ENCODE measurements at places on chromosomes 2 and 18.

DNA sequence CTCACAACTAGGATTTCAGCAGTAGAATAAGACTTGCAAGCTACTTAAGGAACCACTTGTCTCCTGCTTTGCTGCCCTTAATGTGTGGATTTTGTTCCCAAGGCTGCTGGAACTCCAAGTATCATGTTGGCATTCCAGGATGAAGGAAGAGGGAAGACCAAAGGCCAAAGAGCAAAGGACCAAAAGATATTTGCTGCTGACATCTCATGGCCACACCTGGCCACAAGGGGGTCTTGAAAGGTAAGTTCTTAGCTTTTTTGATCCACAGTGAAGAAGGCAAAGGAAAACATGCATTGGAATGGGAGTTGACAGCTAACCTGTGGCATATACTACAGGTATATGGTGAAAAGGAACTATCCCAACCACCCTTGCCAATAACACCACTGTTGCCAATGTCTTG is 3.9 kb upstream of the MATN3 start:
- DNase-seq, result no peak

DNA sequence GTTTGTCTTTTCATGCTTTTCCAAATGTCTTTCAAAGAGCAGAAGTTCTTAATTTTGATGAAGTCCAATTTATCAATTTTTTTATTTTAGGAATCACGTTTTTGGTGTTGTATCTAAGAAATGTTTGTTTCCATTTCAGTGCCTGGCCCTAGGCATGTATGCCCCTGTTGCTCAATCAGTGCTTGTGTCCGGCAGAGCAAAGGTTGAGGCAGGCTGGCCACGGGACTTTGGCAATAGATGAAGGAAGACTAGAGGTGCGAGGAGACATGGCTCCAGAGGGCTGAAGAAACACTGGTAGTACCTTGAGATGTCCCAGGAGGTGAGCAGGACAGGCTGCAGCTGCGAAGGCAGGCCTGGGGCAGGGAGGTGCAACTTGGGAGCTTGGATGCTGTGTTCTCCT is 10.1 kb upstream of the B3GNT7 start:
- no peak for DNase-seq

- no peak for DNase-seq
Measured at GRCh38 chr2:201984333-201984732, 49.3 kb upstream of the FZD7 start.

DNA sequence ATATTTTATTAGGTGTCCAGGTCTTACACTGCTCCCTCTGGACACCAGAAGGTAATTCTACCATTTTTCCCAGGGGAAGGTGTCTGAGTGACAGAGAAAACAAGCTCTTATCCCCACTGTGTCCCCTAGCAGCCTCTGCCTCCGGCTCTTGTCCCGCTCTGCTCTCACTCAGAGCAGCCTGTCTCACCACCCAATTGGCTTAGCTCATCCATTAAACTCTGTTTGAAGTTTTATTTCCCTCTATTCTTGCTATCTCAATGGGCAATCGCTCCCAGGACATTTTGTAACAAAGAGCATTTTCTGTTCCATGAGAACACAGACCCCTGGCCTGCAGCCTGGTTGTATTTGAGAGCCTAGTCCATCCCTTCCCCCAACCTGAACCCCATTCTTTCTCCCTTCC is 90.6 kb upstream of the LDAH start:
- DNase-seq, result no peak

GRCh38 chr2:11907190-11907589 is 160.8 kb downstream of the LPIN1 start:
- DNase-seq, result no peak

DNA sequence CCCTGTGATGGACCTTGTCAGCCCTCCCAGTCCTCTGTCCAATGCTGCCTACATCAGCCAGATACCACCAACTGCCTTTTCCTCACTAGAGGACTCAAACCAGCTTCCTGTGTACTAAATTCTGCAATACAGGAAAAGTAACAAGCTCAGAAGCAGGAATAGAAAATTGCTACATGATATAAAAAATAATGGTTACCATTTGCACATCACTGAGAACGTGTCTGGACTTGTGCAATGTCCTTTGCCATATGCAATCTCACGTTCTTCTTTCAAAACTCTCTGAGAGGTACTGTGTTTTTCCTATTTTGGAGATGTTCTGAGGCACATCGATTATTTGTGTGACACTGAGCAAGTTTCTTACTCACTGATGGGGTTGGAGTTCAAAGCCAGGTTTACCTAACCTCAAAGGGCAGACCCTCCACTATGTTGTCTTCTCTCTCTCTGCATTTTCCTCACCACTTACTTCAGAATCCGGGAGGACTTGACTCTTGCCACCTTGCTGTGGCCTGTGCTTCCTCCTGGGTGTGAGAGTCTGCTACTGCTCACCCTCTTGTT is 12.1 kb downstream of the UPP2 start:
- DNase-seq, result no peak

DNA sequence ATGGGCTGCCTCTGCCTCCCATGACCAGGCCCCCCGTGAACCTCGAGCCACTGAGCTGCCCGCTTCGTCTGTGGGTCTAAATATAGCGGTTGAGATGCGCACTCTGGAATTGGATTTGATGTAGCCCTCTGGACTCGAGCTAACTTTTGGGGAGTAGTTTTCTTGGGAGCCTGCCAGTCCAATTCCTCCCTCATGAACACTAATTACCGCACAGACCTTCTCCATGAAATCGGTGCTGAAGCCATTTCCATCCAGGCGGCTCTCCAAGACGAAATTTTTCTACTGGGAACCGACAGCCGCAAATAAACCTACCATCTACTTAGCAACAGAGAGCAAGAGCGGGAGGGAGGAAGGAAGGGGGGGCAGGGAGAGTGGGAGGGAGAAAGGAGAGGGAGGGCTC is 63.6 kb downstream of the CELF4 start:
- no peak for DNase-seq

DNA sequence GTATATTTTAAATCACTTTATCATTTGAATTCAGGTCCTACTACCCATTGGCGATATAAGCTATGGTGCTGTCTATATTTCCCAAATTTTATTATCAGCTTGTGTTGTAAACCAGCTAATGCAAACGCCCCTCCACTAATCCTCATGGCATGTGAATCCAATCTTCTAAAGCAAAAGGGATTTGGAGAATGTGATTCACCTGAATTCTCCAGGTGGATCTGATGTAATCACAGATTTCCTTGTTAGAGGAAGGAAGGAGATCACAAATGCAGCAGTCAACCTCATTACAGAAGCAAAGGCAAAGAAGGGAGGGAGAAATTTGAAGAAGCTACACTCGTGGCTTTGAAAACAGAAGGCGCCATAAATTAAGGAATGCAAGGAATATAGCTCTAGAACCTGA is 431.1 kb upstream of the CDH19 start:
- DNase-seq, result no peak

DNA sequence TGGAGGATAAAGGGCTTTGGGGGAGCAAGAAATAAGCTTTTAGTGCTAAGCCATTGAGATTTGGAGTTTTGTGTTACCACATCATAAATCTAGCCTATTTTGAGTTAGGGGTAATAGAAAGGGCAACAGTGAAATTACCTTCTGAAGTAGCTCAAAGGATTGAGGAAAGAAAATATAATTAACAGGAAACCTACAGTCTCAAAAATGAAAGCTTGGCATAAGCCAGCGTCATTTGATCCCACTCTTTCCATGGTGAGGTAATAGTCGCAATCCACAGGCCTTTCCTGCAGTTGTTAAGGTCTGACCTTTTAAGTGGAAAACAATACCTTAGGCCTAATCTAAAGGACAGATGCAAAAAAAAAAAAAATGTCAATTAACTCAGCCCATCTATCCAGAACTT is 182.7 kb downstream of the UXS1 start:
- DNase-seq, result no peak

GRCh38 chr2:156430980-156431358 is 5.2 kb upstream of the GPD2 start:
- DNase-seq, result peak; percentile 8

DNA sequence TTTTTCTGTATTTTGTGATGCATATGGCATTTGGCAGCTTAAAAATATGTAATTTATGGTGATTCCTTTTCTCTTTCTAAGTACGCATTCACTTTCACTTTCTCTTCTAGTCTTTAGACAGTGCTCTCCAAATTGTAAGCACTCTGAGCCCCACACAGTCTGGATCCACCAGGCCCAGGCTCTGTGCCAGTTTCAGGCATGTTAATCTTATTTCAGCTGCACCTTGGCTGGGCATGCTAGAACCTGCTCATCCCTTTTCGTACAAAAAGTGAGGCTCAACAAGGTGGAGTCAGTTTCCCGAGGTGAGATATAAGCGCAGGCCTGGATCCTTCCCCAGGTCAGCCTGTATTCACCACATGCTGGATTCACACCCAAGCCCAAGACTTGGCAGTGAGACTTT is 203.9 kb downstream of the MTX2 start:
- DNase-seq, result no peak

DNA sequence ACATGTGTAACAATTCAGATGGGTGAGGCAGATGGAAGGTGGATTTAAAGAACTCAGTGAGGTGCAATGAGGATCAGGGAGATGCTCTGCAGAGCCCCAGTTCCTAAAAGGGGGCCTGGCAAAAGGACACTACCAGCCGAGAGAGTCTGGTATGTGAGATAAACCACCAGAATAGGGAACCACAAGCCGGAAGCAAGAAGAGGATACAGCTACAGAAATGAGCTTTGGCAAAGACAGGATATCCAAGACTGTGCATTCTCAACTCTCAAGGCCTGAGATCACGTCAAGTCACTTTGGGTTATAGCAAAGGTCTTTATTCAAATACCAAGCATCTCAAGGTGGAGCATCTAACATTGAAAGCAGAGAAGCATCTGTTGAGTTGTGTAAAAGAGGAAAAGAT is 293.5 kb downstream of the ARHGAP15 start:
- no peak for DNase-seq

- DNase-seq, result peak; percentile 76
Measured at GRCh38 chr2:219029829-219030165, 11.5 kb downstream of the CFAP65 start.

DNA sequence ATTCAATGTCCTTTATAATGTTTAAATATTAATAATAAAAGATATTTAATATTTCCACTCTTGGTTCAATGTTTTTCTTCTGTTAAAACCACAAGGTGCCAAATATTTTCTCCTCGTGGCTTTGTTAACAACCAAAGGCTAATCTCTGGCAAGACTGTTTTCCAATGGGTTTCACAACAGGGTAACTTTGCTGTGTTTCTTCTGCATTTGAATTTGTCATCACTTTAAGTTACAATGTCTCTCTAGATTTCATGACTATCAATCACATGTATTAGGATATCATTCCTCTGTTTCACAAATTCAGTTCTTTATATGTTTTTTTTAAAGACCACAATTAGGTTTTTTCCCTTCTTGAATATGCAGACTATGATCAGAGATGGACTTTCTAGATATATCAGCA is 469.8 kb upstream of the ACVR2A start:
- DNase-seq, result no peak

DNA sequence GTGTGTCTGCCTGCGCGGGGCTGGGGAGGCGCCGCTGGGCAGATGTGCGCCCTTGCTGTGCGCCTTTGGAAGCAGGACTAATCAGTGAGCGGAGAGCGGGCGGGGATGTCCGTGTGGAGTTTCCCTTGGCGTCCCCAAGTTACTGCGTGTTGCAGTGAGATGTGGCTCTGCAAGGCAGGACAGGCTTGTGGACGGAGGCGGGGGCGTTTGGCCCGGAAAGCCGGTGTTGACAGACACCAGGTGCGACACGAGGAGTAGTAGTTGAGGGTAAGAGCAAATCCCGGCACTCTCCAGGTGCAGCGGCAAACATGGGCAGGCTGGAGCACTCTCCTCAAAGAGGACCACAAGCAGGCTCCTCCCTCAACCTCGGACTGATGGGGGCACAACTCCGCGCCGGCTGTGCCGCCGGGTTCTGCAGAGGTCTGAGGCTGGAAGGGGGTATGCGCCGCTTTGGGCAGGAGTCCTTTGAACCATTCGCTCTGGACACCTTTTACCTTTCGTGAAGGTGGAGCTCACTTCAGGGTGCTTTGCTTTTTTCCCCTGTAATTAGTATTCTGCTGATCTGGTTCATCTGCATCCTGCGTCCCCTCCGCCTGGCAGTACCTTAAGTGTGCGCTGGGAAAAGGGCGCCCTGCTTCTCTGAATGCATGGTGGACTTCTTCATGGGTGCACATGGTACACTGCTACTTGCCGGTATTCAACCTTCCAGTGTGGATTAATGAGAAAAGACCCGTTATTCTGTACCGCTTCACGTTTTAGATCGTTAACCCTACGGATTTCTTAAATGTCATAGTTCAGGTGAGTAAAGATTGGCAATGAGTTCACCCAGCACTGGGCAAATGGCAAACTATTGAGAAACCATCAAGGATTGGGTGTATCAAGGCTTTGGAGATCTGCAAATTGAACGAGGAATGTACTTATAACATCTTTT is 608 bp downstream of the CDH7 start:
- peak; percentile 46 for DNase-seq

DNA sequence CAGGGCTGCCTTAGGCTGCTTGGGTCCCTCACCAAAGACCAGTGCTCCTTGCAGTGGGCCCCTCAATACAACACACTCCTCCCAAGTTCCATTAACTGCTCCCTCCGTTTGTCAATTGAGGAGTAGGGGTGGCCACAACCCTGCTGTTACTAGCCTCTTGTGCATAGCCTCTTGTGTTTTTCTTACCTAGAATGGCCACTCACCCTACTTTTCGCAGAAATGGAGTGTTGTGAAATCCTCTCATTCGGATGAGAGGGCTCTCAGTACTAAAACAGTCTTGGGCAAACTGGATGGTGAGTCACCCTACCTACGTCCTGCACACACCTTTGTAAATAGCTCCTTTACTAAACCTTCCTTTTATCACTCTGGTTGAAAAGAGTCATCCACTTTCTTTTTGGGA is 253.9 kb downstream of the OSR1 start:
- DNase-seq, result no peak

DNA sequence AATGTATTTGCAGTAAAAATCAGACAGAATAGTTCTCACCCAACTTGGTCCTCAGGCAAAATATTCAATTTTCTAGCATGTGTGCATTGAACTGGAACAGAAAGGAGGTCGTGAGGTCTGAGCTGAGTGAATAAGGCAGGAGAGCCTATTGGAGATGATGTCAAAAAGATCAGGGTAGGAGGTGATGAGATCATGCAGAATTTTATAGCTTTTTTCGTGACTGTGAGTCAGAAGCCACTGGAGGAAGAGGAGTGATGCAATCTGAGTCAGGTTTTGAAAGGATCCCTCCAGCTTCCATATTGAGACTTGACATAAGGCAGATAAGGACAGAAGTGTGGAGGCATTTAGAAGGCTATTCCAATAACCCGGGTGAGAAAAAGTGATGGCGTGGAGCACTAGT is 299.5 kb upstream of the SOX11 start:
- DNase-seq, result no peak

- DNase-seq, result no peak
Measured at GRCh38 chr18:63987743-63988142, 17.9 kb downstream of the SERPINB8 start.

DNA sequence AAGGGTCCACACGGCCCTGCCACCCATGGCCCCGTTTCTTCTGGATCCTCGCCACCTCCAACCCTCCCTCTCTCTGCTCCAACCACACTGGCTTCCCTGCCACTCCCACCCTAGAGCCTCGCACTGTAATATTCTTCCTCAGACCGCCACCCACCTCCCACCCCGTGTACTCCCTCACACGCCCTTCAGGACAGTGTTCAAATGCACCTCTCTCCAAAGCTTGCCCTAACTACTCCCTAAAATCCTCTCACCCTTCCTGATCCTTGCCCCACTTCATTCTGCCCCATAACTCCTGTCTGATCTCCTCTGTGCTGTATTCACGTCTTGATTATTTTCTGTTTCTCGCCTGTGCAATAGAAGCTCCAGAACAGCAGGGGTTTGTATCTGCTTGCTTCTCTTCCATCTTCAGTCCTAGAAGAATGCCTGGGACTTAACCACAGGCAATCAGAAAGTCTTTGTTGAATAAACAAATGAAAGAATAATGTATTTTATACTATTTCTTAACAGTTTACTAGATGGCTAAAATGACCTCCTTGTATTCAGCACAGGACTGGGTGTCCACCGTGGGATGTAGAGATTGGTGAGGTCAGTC is 25.5 kb downstream of the EPB41L3 start:
- no peak for DNase-seq
